NCI-H1930 (cell line): ENCODE measurements at places on chromosomes 5 and 9.

DNA sequence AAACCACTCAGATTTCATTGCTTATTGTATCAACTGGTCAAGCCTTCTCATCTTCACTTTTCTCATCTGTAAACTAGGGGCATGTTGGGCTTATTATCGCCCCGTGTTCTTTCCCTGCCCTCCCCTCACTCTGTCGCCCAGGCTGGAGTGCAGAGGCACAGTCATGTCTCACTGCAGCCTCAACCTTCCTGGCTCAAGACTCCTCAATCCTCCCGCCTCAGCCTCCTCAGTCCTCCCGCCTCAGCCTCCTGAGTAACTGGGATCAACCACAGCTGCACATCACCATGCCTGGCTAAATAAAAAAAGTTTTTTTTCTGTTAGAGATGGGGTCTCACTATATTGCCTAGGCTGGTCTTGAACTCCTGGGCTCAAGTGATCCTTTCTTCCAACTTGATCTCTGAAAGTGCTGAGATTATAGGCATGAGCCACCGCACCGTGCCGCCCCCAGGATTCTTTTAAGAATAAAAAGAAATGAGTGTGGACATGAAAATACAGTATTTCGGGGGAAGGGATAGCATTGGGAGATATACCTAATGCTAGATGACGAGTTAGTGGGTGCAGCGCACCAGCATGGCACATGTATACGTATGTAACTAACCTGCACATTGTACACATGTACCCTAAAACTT lies 2.0 kb downstream of the MAML1 start:
- DNase-seq, result no peak

- no peak for DNase-seq
Observed at GRCh38 chr9:107178293-107178692, 104.8 kb upstream of the RAD23B start.

DNA sequence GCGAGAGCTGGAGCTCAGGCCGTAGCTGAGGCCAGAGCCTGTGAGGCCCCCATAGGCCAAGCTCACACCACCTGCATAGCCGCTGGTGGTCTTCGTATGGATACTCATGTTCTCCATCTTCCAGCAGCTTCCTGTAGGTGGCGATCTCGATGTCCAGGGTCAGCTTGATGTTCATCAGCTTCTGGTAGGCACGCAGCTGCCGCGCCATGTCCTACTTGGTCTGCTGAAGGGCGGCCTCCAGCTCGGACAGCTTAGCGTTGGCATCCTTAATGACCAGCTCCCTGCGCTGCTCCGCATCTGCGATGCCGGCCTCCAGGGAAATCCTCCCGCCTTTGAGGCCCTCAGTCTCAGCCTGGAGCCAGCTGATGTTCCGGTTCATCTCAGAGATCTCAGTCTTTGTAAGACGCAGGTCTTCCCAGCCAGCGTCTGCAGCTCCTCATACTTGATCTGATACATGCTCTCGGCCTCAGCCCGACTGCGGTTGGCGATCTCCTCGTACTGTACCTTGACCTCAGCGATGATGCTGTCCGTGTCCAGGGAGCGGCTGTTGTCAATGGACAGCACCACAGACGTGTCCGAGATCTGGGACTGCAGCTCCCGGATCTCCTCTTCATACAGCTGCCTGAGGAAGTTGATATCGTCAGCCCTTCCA lies 172.1 kb downstream of the PPP2R2B start:
- DNase-seq, result no peak

DNA sequence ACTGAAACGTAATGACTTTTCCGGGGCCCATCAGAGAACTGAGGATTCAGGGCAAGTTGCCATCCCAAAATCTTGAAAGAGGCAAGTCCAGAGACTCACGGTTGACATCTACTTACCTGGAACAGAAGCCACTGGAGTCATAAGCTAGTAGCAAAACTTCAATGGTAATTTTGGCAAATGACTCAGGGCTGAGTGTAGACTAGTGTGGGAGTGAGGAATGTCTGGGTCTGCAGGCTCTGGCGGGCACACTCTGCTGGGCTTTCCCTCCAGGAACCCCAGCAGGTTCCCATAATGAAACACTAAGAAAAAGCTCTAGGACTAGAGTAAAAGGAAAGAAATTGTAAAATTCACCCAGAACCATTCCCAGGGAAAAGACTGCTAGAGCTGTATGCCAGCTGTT lies 122.9 kb upstream of the NFIL3 start:
- DNase-seq, result no peak

GRCh38 chr9:16869131-16869881 lies 1.2 kb downstream of the BNC2 start:
- no peak for DNase-seq

GRCh38 chr5:180394031-180394636 lies 41.0 kb upstream of the GFPT2 start:
- DNase-seq, result no peak

GRCh38 chr9:86072394-86072877 lies 26.9 kb downstream of the GOLM1 start:
- DNase-seq, result no peak

DNA sequence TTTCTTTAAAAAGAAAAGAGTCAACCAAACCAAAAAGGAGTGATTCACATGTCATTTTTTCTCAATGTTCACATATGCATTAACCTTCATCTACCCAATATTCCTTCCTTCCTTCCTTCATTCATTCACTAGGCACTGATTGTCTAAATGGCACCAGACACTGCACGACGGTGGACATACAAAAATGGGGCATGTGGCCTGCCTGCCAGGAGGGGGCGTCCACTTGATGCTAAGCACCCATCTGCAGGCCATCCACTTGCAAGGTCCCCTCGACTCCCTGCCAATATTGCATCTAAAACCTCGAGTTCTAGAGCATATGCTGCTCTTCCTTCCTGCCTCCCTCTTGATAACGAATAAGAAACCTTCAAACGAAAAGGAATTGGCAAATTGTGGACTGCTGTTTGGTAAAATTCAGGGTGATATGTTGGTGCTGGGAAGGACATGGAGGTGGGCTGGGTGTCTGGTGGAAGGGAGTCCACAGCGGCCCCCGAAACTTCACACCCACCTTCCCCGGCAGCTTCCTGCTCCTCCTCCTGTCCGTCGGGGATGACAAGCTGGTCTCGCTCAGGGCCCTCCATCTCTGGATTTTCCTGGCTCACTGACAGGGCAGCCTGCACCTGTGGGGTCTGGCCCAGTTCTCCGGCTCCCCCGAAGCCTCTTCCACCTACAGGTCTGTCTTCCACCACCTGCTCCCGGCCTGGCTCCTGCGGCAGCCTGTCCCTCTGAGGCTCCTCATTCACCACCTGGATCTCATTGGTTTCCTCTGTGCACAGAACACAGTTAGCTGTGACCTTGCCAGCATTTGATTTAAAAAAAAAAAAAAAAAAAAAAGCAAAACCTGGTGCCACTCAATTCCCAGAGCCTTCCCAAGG lies 64.3 kb downstream of the GOLM1 start:
- DNase-seq, result peak; percentile 27

DNA sequence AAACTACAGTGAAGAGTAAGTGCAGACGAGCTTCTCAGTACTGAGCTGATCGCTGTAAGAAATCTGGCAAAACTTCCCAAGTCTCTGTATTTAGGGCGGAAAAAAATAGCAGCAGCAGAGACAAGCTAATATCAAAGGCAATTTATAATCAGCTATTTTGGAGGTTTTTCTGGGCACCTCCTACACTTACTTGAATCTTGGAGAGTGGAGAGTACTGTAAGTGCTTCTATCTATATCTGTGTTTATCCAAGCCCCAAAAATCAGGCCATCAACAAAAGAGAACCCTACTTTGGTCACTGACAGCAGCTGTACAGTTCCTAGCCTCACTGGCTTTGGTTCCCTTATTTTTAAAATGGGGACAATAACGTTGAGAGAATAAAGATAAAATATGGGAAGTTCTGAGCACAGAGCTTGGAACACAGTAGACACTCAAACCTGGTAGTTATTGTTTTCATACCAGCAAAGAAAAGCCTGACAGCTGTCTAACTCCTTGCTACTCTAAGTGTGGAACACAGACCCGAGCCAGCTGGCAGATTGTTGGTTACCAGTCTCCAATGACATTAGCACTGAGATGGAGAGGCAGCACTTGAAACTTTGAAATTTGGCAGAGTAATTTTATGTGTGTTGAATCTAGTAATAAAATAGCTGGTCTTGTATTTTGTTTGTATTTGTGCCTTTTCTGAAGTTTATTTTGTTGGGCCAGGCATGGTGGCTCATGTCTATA lies 96.0 kb upstream of the SLC28A3 start:
- no peak for DNase-seq

DNA sequence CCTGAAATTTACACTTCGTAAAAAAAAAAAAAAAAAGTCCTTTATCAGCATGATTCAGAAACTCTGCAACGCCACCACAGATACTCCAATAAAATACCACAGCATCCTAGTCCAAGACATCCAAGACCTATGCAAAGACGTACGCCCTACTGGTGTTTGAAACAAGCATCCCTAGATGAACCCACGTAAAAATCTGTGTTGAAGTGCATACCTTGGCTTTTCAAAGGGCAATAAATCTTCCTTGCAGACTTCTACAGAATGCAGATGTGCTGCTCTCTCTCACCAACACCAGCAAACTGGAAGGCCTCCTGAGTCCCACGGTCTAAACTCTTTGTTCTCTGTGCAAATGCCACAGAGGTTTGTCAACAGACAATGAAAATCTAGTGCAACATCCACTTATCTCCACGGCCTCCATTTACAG lies 38.8 kb downstream of the MYO10 start:
- no peak for DNase-seq

DNA sequence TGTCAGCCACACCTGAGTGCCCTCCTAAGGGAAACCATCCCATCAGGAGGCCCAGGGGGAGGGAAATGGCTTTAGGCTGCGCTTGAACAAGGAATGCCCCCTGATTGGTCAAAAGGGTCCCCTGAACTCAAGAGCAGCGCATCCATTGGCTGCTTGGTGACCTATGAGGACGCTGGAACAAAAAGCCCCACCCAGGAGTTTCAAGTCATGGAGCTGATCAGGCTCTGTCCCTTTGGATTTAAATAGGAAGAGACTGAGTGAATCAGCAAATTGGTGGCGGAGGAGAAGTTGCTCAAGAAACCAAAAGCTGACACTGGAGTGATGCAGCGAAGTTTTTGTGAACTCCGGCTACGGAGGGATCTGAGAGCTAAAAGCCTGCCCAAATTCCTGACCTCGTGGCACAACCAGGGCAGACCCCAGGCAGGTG lies 66.7 kb downstream of the SMIM23 start:
- DNase-seq, result no peak

DNA sequence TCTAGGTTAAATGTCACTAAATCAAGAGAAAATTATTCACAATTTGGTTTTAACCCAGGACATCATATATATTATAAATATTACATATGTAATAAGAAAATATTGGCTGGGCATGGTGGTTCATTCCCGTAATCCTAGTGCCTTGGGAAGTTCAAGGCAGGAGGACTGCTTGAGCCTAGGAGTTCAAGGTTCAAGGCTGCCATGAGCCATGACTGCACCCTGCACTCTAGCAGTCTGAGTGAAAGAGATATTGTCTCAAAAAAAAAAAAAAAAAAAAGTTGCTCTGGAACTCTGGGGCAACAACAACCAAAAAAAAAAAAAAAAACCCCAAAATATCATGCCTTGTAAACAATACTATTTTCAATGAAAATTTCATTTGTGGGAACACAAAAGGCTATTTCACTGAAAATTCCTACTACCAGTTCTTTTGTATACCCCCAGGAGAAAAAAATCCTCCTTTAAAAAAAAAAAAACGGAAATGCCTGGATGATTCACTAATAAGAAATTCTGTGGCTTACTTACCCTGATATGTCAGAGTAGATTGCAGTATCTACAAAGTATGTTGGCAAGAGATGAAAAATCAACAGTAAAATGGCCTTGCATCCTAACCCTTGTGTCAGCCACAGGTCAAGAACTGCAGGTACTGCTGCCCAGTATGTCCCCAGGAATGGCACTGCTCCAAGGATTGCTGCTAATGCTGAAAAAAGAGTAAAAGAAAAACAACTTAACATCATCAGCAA lies 22.6 kb upstream of the CTNNAL1 start:
- DNase-seq, result no peak

DNA sequence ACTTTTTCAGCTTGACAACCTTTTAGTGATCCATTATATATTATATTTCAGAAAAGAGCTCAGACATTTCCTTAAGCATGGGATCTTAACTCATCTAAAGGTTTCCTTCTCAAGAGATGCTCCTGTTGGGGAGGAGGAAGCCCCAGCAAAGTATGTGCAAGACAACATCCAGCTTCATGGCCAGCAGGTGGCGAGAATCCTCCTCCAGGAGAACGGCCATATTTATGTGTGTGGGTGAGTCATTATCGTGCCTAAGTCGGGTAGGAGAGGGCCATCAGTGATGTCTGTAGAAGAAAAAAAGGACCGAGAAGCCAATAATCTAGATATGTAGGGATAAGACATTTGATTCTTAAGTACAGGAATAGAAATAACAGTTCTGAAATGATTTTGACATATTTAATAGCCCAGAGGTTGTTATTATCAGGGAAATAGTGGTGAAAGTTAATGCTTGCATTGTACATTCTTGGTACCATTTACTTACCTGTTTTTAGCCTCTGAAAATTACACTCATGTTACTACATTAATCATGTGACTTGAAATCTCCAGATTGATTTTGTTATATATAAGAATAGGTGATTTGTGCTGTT lies 28.2 kb downstream of the MTRR start:
- peak; percentile 18 for DNase-seq

DNA sequence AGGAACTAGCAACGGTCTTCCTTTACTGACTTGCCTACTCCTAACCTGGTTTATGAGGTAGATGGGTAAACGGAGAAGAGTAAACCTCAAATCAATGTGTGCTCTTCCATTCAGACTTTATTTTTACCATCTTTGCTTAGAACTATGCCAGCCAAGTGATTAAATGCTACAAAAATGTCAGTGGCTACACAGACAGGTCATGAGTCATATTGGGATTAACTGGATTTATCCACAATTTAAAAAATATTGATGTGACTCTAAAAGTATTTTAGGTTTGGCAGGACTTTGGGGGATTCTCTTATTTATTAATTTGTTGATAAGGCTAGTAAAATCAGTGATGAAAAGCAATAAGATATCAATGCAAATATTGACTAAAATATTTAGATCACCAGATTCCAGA lies 275.0 kb downstream of the PLK2 start:
- DNase-seq, result no peak

- DNase-seq, result no peak
Observed at GRCh38 chr5:10685115-10685521, 75.9 kb downstream of the DAP start.
